T-cell (primary cell): ENCODE measurements at places on chromosomes 1 and 21.

- no peak for DNase-seq
Measured at GRCh38 chr1:182205351-182206022, 144.0 kb upstream of the ZNF648 start.

DNA sequence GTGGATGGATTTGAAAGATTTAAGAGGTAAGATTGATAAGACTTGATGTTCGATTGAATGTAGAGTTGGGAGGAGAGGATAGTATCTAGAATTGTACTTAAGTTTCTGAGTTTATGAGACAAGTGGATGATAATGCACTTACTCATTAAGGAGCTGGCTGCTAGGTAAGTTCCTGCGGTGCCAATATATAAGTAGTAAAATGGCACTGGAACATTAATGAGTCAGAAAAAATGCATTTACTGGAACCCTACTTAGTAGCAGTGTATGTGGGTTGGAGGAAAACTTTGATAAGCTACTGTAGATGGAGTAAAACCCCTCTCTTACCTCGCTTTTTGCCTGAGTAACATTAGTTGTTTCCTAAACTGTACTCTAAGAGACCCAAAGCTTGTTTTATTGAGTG is 68.2 kb downstream of the ZFYVE9 start:
- no peak for DNase-seq

GRCh38 chr1:107879346-107879745 is 85.6 kb downstream of the VAV3 start:
- DNase-seq: no peak

DNA sequence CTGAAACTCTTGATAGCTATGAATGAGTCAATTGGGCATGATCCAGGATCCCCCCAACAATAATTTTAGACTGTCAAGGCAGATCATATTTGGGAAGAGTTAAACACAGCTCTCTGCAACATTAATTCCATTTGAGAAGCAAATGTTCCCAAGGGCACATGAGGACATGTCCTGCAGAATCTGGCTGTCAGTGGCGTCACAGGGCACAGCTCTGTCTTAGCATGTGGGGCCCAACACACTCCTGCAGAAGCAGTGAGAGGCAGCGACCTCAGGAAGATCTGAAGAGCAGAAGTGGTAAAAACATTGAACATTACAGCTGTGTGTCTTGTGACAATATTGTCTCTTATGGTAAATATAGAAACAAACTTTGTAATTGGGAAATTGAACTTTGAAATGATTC is 197.1 kb upstream of the PBX1 start:
- DNase-seq: no peak

- no peak for DNase-seq
Measured at GRCh38 chr21:39479814-39480182, 28.0 kb downstream of the SH3BGR start.

GRCh38 chr1:118947790-118948189 is 40.4 kb downstream of the TBX15 start:
- no peak for DNase-seq

DNA sequence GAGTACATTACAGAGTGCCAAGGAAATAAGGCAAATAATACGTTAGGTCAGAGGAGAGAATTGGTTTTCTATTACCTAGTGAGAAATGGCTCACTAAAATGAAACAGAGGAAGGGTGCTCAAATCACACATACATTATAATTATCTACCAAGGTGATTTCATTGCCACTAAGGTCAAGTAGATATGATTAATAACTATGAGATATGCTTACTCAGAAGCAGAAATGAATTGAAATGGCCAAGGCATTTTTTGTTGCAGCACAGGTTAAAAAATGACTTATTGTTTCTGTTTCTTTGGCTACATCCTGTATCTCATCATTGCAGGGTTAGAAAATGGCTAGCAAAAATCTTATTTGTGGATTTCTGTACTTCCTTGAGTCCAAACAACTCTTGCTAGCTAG is 154.5 kb upstream of the GORAB start:
- no peak for DNase-seq

GRCh38 chr1:83531521-83532309 is 467.2 kb downstream of the TTLL7 start:
- no peak for DNase-seq

DNA sequence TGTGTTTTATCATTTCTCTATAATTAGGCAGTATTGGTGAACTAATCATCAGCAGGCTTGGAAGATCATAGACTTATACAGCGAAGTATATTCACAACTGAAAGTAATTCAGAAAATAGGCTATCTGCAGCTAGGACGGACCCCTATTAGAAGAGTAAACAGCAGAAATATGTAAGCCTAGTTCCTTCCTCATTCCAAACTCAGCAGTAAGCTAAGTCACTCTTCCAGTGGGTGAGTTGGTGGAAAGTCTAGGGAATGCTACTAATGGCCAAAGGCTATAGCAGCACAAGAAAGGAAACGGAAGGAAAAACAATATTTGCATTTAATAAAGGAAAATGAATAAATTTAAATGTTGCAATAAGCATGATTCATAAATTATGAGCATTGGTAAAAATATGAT is 918.1 kb upstream of the TMPRSS15 start:
- no peak for DNase-seq

DNA sequence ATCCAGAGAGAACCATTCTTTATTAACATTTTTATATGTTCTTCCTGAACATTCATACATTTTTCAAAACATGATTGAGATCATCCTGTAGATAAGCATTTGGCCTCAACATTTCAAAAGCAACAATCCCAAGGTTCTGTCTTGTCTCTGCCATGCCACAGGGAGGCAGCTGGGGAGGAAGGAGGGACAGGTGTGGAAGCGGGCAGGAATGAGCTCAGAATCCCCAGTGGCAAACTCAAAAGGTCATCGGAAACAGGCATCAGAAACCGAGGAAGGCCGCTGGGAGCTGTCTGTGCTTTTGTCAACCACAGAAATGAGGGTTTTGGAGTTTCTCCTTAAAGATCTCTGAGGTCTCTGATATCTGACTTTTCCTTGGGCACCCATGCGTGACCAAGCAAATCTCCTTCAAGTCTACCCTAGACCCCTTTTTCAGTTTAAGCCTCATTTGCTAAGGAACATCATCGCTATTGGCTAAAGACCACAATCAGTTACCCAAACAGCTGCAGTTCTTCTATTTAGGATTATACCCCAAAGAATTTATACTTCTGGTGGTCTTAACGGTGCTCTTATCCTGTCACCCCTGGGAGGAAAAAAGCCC is 34.0 kb downstream of the RASSF5 start:
- DNase-seq: no peak

DNA sequence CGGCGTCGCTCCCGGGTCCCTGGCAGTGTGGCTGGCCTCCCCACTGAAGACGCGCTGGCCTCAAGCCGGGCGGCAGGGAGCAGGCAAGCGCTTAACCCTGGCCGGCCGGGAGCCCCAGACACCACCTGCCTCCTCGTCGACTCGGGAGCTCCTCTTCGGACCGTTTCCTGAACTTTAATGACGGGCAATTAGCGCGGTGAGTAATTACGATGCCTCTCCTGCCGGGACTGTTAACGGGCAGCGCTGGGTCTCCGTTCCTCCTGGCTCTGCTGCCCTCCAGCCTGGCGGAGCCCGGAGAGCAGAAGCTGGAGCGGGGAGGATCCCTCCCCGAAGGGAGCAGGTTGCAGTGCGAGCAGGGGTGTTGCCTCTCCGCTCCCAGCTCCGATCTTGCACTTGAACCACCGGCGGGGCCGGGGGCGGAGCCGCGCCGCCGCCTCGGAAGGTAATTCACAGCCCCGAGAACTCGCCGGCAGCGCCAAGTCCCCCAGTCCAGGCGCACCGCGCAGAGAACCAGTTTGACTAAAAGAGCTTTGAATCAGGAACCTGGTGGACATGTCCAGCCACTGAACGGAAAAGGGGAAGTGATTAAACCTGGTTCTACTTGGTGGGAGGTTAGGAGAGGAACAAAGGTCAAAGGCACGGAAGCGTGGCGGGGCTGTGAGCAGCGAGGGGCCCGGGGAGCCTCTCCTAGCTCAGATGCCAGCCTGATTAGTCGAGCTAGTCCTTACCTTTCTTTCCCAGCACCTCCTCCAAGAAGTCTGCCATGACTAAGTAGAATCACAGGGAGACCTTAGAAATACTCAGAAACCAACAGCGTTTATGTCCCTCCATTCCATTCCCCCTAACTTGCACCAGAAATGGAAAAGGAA is 18.3 kb upstream of the PLEKHA6 start:
- peak; percentile 42 for DNase-seq

- DNase-seq: no peak
Measured at GRCh38 chr1:90753556-90753955, 36.5 kb upstream of the BARHL2 start.

GRCh38 chr1:4034318-4034887 is 134.3 kb upstream of the C1orf174 start:
- DNase-seq: no peak

GRCh38 chr21:45993210-45994085 is 11.9 kb downstream of the COL6A1 start:
- no peak for DNase-seq

GRCh38 chr1:184287001-184287400 is 99.8 kb upstream of the C1orf21 start:
- DNase-seq: no peak

DNA sequence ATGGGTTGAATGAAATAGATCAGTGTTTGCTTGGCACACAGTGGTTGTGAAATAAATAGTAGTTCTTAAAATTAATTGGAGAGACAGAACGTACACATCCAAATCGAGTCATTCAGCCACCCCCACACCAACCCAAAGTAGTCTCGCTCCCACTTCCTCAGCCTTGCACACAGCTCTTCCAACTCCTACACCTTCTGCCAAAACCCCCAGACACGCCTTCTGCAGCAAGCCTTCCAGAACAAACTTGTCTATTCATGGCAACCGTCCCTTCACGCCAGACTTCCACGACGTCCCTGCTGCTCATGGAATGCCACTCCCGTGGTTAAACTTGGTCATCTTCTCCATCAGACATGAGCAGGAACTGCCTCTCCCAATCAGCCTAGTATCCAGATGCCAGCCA is 37.5 kb upstream of the RD3 start:
- no peak for DNase-seq

- no peak for DNase-seq
Measured at GRCh38 chr1:220370041-220370700, 97.9 kb upstream of the RAB3GAP2 start.
